ENCODE measurements at places on chromosomes 5 and 9.

DNA sequence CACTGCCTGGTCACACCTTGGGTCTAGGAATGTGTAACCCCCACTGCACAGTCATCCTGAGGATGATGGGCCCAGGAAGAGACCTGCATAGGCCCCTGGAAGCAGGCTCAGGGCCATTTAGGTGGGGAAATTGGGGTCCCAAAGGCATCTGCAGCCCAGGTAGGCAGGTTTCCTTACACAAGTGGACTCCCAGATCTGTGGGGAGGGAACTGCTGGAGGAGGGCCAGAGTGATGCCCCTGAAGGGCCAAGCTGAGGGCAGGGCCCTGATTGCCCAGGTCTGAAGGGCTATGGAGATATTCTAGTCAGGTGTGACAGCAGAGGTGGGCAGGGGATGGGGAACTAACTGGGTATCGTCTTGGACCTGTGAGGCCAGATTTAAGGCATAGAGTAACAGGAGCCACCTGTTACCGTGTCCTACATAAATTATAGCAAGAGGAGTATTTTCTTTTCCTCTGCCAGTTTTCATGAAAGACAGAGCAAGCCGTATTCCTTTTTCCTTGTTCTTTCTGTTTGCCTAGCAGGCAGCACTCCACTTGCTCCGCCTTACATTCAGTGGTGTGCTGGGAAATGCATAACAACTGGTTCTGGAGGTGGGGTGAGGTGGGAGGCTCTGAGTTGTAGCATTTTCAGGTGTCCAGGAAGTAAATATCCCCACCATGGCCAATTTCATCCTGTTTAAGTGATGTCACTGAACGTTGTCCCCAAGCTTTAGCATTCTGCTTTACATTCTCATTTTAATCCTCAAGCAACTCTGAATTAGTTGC lies 41.3 kb downstream of the PPARGC1B start:
- no peak for DNase-seq

DNA sequence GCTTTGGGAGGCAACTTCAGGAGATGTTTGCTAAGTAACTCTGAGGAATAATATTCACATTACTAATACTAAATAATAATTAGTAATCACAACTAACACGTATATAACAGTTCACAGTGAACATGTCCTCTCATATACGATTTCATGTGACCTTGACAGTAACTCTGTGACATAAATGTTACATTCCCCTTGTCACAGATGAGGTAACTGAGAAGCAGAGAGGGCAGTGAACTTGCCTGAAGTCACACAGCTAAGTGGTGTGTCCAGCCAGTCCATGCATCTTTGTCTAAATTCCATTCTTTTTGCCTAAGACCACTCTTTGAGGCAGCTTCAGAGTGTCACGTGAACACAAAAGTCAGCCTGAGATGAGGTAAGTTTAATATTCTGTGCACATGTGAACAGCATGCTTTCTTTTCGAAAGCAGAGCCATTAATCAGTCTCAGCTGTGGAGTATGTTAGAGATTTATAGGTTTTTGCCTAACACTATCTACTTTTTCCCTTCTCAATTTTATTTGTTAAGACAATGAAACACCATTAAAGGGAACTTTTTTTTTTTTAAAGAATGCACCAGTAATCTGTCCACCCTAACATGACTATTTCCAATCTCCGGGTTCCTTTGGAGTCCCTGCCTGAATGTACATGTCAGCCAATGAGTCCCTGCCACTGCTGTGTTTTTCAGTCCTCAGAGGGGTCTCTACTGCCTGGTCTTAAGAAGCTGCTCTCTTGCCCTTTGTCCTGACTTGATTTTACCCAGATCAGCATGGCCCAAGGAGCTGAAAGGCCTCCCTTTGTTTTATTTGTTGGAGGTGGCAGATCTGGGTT lies 43.5 kb downstream of the SH3PXD2B start:
- DNase-seq, result no peak

DNA sequence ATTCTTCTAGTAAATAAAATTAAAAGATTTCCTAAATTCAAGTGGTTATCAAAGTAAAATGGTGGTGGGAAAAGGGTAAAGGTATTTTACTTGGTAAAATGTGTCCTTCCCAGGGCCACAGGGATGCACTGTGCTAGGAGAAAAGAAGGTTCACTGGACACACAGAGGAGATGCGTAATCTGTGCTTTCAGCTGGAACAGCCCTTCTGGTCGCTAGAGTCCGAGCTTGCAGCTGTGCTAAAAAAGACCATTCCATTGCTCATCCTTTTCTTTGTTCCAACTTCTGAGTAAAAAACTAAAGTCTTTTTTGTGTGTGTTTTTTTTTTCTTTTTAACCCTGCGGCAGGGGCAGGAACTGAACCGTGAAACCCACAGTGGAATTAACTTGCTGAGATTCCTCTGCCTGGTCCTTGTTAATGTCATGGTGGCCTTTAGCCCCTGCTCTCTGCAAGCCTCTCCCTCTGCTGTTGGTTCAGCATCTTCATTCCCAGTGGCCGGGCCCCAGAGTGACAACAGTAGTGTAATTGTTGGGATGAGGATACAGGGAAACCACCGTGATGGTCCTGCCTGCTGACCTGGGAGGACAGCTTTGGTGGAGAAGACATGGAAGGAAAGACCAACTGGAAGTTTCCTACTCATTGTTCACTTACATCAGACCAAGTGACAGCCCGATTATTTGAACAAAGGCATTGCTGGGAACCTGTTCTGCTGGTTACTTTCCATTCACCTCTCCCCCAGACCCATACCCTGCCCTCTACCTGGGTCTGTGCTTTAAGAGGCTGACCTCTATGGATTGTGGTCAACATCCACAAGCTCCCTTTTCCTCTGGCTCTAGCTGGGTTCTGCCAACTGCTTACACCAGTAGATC lies 31.9 kb upstream of the FSTL4 start:
- DNase-seq, result no peak

DNA sequence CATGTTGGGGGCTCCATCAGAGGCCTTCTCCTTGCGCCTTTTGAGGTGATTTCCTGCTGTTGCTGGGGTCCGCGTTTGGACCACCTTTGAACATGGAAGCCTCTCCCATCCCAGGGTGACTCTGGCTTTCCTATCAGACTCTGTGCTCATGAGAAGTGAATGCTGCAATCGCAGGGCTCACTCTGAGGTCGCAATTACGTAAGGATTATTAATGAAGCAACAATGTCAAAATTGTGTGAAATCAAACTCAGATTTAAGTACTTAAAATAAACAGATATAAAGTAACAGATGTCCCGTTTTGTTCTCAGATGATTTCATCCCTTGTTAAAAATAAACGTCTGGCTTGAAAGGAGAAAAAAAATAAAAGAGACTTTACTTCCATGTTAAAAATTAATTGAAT lies 634.2 kb downstream of the BNC2 start:
- DNase-seq, result no peak

Data from NK-92 treated with Interleukin-12 subunit alpha and Interleukin-12 subunit beta, amount 100 ng/mL, for 24 hours (cell line).